GM06990 (cell line): ENCODE measurements at places on chromosomes 6 and 20.

DNA sequence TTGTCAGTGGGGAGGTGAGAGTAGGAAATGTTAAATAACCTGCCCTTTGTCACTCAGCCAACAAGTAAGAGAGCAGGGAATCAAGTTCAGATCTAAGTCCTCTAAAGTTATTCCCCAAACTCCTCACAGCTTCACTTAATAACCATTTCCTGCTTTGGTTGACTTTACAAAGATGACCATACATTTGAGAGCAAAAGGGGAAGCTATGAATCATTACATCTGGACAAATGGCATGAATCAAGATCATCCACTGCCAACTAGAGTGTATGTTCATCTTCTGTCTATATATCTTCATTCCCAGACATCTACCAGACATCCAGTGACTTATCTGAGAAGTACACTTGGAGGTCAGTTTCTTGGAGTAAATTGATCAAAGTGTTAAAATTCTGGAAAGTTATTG lies 15.1 kb upstream of the HIVEP2 start:
- no peak for DNase-seq

- DNase-seq: no peak
Measured at GRCh38 chr6:112332274-112332673, 14.9 kb upstream of the RFPL4B start.

GRCh38 chr6:55082021-55082420 lies 92.3 kb upstream of the HCRTR2 start:
- DNase-seq: no peak

- no peak for DNase-seq
Measured at GRCh38 chr6:84805145-84805544, 40.7 kb upstream of the TBX18 start.

DNA sequence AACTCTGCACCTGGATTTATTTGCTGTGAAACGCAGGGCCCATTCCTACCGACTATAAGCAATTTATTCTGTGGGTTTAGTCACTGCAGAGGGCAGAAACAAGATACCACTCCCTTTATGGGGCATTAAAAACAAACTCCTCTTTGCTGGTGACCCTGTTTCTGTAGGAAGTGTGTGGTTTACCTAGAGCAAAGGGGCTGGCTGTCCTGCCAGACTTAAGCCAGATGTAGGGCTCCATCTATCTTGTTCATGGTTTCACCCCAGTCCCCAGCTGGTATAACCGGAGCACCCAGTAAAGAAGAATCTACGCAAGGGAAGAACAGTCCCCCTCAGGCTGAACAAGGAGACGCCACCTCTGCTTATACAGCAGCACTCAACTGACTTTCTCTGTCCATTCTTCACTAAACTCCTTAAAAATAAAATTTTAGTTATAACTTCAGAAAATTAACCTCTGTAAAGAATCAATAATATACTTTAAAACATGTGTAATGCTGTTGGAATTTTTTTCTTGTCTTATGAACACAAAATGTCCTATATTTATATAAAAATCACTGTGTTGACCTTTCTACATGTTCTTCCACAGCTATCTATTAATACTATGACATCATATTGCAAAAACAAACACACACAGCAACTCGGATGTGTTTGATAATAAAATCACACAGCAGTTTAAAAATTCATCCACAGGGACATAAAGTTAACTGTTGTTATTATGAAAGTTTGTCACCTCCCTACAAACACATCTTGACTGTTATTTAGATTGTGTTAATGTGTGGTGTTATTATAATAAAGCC lies 126.1 kb upstream of the RPS6KA2 start:
- no peak for DNase-seq

- no peak for DNase-seq
Measured at GRCh38 chr6:132506461-132506860, 6.5 kb downstream of the STX7 start.

- DNase-seq: peak; percentile 88
Measured at GRCh38 chr6:43724914-43725642, 37.5 kb upstream of the MRPS18A start.

DNA sequence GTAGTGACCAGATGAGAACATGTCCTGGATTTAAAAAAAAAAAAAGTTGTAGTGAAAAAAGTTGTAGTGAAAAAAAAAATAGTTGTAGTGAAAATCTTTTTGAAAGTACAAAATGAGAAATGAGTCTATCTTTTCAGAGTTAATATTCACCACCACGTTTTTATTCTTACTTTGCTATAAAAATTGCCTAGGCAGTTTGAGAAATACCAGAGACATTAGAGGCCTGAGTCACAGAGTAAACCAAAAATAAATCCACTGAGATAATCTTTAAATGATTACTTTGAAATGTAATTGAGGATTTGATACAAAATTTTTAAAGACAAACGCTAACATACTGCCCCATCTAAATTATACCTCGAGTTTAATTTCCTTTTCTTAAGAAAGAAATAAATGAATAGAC lies 101.2 kb upstream of the TIAM2 start:
- no peak for DNase-seq

DNA sequence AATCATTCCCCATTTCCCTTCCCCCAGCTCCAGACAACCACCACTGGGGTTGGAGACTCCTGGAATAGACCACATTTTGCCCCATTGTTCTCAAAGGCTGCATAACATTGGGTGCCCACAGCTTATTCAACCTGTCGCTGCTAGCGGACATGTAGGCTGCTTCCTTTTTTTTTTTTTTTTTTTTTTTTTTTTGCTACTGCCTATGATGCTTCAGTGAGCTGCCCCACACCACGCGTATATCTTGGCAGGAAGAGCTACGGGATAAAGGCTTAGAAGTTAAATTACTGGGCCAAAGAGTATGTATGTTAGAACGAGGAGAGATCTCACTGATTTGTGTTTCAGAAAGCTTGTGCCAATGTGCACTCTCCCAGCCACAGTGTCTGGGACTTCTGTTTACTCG lies 7.0 kb downstream of the LBP start:
- no peak for DNase-seq

GRCh38 chr20:64188682-64189529 lies 24.7 kb downstream of the MYT1 start:
- no peak for DNase-seq

DNA sequence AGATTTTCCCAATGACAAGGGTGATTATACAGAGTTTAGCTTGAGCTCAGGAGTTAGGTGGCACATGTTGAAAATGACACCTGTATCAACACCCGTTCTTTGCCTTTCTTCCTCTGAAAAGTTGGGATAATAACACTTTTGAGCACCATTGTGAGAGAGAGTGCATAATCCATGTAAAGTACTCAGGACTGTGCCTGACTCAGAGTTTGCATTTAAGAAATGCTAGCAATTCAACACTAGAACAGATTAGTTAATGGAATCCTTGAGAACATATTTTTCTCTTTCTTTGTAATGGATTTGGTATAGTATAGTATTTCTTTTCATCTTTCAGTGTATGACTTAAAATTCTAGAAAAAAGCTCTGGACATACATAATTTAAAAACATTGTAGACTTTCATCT lies 449.2 kb downstream of the GJA1 start:
- no peak for DNase-seq
